ENCODE measurements at places on chromosomes 7 and 10. TPM values are rescaled to one million over a fixed set of nuclear protein-coding genes. Genes with fewer than 3 reads are reported as not detected.

- no peak for DNase-seq
Observed at GRCh38 chr7:91826377-91826776, 54.1 kb downstream of the MTERF1 start.

DNA sequence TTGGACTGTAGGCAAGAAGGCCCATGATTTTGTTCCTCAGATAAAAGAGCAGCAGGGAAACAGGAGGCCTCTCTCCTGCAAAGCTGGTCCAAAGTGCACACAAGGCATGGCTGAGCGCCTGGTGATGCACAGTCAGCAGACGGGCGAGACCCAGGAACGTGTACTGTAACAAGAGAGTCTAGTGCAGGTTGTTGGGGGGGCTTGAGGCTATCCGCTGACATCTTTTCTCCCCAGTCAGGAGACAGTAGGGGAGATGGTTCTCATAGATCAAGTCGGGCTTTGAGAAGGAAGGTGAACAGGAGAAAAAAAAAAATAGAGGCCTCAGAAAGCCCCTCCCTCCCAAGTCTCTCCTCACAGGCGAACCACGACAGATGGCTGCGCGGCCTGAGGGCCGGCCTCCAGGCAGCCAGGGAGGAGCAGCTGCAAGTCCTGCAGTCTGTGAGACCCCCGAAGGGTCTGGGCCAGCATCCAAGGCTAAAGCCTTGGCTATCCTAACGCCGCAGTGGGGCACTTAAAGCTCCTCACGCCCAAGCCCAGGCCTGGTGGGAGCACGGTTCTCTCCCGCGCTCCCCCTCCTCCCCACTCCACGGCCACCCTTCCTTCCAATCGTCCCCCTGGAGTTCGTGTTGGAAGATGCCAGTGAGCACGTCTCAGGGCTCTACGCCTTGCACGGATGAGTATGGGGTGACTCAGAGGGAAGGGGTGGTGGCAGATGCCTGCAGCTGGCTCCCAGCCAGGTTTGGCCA is 68.3 kb downstream of the PRKAG2 start:
- no peak for DNase-seq

DNA sequence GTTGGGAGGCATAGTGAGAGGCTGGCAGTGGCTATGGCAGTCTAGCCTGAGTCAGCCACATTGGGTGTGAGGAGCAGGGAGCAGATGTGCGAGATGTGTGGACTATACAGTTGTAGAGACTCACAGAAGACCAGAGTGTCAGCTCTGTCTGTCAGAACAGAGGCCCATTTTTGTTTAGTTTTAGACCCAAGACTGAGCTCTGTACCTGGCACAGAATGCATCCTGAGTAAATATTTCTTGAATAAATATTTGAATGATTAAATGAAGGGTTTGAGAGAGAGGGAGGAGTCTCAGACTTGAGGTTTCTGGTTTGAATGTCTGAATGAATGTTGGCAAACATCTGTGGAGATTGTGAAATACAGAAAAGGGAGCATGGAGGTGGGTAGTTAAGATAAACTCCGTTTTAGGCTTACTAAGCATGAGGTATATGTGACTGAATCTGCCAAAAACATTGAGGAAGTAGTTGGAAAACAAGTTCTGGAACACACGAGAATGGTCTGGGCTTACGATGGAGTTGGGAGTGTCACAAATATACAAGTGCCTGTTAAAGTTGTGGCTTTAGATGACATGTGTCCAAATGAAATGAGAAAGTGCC is 3.6 kb downstream of the SEC23IP start:
- no peak for DNase-seq

Gene ELOVL3
- total RNA-seq: not detected

Gene TMEM229A
- total RNA-seq: 0.06 TPM

DNA sequence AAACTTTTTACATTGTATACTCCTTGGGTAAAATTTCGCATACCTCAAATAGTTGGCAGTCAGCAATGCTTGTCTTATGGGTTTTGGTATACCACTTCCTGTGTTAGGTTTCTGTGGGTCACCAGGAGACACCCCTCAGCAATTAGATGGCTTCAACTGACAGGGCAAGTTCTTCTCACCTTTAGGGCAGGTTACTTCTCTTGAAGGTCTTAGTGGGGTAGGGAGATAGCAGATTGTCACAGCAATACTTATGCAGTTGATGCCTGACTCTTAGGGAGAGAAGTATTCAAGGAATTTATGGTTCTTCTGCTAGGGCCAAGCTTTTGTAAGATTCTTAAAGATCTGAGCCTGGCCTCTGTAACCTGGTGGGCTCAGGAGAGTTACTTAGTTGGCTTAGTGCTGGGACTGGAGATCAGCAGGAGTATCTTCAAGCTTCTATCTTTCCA is 42.9 kb downstream of the MKLN1 start:
- DNase-seq: peak; percentile 21

- DNase-seq: no peak
Observed at GRCh38 chr7:94451187-94451586, 56.5 kb downstream of the COL1A2 start.

DNA sequence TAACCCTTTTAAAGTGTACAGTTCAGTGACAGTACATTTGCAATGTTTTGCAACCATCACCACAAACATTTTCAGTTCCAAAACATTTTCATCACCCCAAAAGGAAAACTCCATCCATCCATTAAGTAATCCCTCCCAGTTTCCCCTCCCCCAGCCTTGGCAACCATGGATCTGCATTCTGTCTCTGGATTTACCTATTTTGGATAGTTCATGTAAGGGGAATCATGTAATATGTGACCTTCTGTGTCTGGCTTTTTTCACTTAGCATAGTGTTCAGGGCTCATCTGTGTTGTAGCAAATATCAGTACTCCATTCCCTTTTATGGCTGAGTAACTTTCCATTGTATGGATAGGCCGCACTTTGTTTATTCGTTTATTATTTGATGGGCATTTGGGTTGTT is 13.0 kb downstream of the PALD1 start:
- DNase-seq: no peak

Gene TMEM213
- total RNA-seq: not detected

DNA sequence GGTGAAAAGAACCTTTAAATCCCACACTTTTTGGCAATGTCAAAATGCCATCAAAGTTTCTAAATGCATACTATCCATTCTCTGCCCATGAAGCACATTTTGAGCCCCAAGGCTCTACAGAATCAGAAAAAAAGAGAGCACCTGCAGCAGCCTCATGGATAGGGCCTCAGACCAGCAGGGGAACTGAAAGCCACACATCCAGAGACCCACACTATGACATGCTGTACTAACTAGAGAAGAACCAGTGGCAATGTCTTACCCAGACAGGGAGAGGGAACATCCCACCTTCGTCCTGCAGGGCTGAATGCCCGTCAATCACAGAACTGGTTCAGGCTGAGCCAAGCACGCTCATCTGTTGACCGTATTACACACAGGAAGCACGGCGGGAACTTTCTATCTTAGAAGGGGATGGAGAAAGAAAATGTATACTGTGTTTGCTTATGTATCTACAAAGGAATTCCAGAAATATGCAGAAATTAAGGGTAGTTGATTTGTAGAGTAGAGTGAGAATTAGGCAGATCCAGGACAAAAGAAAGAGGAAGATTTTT is 237.2 kb downstream of the GLI3 start:
- DNase-seq: no peak

- no peak for DNase-seq
Observed at GRCh38 chr7:21345361-21345760, 82.5 kb upstream of the SP4 start.

GRCh38 chr10:93293999-93294398 is 188.1 kb downstream of the MYOF start:
- DNase-seq: no peak

Gene PGAM2
- total RNA-seq: 11.3 TPM

DNA sequence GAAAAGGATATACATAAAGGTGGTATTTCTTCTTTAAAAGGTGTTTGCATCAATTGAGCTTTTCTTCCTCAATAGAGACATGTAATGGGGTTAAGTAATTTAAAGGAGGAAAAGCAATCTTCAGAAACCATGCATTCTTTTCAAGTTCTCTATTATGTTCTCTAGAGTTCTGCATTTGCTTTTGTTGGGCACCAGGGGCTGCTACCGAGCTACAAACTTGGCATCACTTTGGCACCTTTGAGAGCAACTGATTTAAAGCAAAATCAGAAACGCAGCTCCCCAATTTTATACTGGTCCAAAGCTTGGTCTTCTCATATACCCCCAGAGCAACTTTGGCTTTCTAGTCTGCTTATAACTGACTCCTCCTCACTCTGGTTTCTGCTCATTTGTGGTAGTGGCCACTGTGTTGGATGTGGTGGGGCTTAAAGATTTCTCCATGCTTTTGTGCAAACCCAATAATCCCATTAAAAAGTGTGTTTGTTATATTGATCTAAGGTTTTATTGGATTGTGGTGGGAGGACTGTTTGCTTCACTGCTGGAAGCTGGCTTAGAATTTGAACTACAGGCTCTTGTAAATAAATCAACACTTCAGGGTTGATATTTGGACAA is 712.1 kb downstream of the PHTF2 start:
- DNase-seq: peak; percentile 62

- DNase-seq: no peak
Observed at GRCh38 chr10:71131508-71132088, 80.8 kb upstream of the UNC5B start.

- DNase-seq: no peak
Observed at GRCh38 chr10:21721000-21721665, 187.1 kb downstream of the MLLT10 start.

Gene ZNF804B
- not detected for total RNA-seq

- DNase-seq: no peak
Observed at GRCh38 chr10:28873540-28873939, 196.2 kb downstream of the BAMBI start.

GRCh38 chr7:128030263-128030653 is 979 bp downstream of the LRRC4 start:
- peak; percentile 47 for DNase-seq

- peak; percentile 56 for DNase-seq
Observed at GRCh38 chr10:104897696-104898095, 256.6 kb downstream of the SORCS3 start.

DNA sequence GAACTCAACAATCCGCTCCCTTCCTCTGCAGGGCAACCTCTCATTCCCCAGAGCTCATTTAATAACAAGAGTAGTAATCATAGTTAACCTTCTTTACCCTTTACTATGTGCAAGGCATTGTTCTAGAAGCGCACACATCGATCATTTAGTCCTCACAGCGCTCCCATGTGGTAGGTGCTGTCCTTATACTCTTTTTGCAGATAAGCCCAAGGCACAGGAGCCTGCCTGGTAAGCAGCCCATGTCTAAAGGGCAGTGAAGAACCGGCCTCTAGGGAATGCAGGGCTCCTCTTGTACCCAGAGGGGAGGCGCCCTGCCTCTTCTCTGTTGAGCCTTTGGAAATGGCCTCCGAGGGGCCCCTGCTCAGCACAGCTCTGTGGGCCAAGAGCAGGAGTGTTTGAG is 14.3 kb downstream of the CHST3 start:
- DNase-seq: peak; percentile 55

Gene KCND2
- total RNA-seq: 2.9 TPM

DNA sequence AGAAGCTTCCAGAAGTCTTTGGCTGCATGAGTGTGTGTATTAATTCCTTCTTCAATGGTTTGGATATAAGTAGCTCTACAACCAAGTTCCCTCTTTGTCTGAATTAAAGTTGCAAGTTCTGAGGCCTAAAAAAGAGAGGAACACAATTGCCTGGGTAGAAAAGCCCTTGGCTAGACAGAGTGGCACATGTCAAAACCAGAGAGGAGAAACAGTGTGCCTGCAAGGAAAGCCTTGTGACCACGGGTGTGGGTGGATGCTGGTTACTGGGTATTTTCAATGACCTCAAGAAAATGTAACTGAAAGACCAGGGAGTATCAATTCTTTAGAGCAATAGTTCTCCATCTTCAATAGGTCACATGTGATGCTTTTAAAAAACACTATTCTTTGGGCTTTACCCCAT is 148.3 kb downstream of the SVIL start:
- no peak for DNase-seq

Gene MMP21
- total RNA-seq: not detected

DNA sequence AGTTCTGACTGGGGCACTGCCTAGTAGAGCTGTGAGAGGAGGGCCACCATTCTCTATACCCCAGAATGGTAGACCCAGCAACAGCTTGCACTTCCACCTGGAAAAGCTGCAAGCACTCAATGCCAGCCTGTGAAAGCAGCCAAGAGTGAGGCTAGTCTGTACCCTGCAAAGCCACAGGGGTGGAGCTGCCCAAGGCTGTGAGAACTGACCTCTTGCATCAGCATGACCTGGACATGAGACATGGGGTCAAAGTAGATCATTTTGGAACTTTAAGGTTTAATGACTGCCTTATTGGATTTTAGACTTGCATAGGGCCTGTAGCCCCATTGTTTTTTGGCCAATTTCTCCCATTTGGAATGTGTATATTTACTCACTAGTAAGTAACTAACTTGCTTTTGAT is 206.3 kb downstream of the TPK1 start:
- no peak for DNase-seq

DNA sequence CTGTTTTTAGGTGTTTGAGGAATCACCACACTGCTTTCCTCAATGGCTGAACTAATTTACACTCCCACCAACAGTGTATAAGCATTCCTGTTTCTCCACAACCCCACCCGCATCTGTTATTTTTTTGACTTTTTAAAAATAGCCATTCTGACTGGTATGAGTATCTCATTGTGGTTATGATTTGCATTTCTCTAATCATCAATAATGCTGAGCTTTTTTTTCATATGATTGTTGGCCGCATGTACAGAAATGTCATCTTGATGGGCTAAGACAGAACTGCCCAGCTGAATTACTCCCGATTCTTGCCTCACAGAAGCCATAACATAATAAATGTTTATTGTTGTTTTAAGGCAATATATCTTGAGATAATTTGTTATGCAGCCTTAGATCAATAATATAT is 93.1 kb upstream of the DKK1 start:
- DNase-seq: no peak

Gene PTPRN2
- 3.0 TPM for total RNA-seq

DNA sequence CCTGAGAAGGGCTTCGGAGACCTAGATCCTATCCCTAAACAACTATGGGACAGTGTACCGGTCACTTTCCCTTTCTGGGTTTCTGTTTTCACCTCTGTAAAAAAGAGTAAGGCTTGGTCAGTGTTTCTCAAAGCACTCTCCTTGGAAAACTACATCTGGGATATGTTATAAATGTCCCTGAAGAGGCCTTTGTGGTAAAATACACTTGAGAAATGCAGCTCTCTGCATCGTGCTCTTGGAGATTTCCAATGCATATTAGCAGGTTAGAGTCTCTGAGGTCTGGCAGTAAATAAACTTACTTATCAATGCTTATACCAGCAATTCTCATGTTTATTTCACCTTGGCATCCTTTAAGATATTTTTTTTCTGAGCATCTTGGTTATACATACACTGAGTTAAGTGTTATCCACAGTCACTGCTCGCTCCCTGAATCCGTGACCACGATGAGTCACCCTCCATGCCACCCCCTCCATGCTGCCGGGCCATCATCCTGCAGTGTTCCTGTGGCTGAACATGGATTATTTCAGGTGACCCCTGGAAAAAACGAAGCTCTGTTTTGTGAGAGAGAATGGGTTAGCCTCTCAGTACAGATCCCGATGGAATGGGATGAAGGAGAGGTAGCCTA is 3.3 kb upstream of the TBXAS1 start:
- DNase-seq: no peak

All from neural progenitor cell (in vitro differentiated cells).